ENCODE measurements at places on chromosomes 7 and 10.

DNA sequence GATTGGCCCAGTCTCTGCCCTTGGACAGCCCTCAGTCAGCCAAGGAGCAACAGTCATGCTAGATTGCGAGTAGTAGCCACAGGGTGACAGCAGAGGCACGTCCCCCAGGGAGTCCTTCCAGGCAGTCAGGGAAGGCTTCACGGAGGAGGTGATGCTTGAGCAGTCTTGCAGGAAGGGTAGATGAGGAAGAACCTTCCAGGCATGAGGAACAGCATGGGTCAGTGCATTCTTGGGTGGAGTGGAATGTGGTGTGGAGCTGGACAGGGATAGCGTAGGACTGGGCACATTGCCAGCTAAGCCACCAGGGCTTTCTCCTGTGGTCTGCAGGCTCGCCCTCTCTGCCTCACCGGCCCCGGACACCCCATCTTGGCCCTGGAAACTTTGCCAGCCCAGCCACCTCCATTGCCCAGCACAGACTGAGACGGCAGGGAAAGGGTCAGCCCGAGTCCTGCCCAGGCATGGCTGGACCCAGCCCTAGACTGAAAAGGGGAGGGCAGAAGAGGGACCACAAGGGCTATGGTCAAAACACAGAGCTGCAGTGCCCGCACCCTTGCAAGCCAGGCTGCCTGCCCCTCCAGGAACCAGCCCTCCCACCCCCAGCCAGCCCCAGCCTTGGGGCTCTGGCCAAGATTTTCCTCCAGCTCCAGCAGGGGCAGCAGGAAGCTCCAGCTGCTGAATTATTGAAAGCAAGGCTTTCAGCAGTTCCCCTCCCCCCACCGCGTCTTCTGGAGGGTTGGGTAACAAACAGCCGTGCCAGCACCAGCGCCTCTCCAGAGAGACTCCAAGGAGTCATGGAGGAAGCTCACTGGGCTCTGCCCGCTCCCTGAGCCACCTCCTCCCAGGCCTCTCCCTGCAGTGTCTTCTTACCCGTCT, 18.7 kb downstream of the SRRM3 start:
- DNase-seq: no peak

- DNase-seq: no peak
Measured at GRCh38 chr10:43692051-43692825, 43.6 kb upstream of the ZNF32 start.

- DNase-seq: peak; percentile 17
Measured at GRCh38 chr10:128463991-128464760, 338.0 kb upstream of the MKI67 start.

GRCh38 chr10:60446851-60447250, 57.2 kb upstream of the ANK3 start:
- DNase-seq: no peak

DNA sequence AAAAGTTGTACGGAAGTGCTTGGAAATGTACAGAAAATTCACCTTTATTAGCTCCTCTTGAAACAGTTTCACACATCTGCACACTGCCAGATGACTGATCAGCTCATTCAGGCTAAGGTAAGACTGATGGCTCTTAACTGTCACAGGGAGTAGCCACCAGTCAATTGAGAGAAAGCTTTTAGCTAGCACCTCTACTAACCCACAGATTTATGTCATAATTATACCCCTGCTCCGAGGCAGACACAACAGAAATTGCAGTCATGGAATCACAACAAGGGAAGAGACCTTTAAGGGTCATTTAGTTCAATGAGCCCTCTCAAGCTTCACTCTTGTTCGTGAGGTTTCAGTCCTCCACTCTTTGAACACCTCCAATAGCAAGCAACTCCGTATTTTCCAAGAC, 235.4 kb downstream of the TRIL start:
- no peak for DNase-seq

- no peak for DNase-seq
Measured at GRCh38 chr7:39735903-39736302, 112.5 kb downstream of the RALA start.

DNA sequence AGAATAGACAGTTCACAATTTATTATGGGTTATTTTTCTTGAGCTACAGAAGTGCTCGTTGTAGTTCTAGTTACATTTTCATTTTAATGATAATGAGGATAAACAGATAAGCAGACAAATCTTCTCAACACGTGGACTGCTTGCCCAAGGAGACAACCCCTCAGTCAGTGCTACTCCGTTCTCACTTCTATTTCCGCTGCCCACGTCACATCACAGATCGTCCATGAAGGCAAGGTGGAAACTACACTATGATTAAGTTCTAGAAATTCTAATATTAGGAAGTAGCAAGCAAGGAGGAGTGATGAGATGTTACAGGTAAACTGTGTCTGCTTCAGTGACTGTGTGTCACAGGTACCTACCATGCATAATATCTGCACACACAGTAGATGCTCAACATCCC, 210.5 kb downstream of the CHCHD3 start:
- DNase-seq: no peak

Measured in anterior cingulate cortex (tissue), 58 donors.